ENCODE measurements at places on chromosomes 5 and 9.

DNA sequence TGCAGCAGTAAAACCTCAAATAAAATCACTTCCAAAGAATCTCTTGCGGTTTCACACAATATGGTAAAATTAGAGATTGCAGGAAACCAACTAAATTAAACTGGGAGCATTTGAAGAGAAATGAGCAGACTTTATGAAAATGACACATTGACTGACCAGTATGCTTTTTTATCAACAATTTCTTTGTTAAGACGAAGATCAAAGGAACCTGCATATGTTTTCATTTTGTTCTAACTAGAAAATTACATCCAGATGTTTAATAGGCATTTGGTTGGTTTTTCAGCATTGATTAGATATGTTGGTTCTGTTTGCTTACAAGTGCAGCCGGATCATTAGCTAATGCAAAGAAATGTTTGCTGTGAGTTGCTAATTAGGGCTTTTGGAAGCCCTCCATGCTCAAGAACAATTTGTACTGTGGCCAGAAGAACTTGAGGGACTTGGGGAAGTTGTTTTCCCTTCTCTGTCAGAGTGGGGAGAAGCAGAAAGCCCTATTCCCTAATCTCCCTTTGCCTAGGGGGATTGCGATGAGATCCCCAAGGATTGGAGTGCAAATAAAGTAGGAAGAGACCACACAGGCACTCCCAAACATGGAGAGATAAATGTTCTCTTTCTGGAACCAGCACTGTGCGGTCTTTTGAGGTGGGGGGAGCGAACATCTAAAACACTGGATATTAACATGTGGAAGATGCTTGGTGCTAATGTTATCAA lies 4.5 kb upstream of the TLE1 start:
- DNase-seq: no peak

DNA sequence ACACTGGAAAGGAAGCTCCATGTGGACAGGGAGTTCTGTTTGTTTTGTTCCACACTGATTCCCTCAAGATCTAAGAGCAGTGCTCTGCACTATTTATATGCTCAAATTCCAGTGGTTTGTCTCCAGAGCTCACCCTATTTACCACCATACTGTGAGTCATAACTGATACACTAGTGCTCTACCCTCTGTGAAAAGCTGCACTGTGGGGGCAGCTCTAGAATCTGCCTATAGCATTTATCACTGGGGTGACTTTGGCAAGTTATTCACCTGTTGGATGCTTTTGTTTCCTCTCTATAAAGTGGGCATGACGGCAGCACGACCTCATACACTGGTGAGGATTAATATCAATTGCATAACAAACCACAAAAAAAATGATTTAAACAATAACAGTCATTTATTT lies 307.8 kb downstream of the NR2F1-AS1 start:
- no peak for DNase-seq

DNA sequence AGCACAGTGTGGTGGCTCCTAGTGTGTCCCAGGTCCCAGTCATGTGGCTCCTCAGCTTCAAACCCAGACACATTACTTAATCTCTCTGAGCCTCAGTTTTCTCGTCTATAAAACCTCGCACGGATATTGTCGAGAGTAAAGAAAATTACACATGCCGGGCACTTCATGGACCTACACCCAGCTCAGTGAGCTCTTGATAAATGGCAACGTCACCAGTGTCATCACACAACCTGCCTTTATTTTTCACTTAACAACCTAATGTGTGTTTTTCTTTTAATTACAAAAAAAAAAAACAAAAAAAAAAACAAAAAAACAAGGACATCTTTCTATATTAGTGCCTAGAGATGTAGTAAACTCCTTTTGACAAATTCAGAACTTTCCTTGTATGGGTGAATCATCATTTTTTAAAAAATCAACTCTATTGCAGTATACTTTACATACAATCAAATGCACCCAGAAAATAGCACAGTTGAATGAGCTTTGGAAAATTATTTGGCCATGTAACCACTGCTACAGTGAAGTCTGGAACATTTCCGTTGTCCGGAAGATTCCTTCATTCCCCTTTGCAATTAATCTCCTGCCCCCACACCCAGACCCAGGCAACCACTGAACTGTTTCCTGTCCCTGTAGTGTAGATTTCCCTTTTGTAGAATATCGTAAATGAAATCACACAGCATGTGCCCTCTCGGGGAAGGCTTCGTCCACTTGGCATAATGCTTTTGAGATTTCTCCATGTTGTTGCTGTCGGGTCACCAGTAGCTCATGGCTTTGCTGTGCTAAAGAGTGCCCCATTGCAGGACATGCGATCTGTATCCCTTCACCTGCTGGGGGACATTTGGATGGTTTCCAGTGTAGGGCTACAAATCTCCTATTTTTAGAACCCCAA lies 100.4 kb upstream of the LARP1 start:
- DNase-seq: no peak

DNA sequence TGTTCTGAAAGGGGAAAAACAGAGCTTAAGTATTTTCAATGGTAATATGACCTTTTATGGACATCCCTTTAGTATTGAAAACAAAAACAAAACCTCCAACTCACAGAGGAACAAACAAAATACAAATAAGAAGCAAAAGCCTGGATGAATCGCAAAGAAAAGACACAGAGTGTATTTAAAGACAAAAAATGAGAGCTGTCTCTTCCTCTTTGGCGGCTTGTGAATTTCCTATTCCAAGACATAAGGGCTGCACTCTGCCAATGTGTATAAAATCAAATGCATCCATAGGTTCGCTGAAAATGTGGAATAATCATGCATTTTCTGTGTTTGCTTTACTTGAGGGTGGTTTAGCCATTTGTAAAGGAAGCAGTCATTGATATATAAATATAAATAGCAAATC lies 739.3 kb upstream of the ZNF608 start:
- no peak for DNase-seq

DNA sequence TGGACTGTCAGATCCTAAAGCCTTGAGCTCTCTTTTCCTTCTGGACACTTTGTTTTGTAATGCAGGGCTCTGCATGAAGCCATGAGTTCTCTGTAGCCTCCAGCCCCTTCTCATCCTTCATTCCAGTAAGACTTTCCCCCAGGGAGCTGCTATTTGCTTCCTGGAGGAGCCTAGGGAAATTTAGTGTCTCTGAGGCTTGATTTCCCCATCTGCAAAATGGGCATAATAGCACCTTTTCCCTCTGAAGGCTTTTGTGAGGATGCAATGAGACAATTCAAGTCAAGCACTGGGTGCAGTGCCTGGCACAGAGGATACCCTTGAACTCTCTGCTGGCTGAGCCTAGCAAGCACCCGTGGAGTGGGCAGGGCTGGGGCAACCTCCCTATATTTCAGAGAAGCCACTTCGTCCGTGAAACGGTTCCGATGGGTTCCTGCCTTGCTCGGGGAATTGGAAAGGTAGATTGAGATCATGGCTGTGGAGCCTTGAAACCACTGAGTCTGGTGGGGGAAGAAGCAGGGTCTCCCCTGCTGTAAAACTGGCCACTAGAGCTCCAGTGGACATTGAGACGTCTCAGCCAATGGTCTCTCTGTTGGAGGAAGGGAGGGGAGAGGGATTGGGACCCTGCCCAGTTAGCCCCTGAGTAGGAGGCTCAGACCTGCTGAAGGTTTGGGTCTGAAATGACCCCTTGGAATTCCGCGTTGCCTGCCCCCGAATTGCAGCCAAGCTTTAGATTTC lies 14.3 kb upstream of the DAB2IP start:
- DNase-seq: no peak

DNA sequence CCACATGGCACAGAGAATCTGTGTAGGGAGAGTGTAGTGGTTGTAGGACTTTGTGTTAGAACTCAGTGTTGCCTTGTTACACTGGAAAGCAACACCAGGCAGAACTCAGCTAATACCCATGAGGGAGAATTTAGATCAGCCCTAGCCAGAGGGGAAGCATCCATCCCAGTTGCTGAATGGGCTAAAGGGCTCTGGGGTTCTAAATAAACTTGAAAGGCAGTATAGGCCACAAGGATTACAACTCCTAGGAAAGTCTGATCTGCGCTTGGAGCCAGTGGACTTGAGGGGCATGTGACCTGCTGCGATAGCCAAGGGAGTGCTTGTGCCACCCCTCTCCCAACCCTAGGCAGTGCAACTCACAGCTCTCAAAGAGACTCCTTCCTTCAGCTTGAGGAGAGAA lies 26.9 kb downstream of the PTGS1 start:
- no peak for DNase-seq

DNA sequence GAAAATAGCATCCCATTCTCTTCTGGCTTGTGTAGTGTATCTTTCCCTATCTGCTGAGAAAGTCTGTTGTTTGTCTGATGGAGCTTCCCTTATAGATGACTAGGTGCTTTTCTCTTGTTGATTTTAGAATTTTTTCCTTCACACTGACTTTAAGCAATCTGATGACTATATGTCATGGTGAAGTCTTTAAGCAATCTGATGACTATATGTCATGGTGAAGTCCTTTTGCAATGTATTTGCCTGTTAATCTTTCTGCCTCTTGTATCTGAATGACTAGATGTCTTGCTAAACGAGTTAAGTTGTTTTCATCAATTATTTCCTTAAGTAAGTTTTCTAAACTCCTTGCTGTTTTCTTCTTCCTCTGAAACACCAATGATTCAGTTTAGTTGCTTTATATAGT lies 80.5 kb downstream of the RNF130 start:
- no peak for DNase-seq

- no peak for DNase-seq
Observed at GRCh38 chr5:5558638-5559527, 136.4 kb downstream of the ICE1 start.

- no peak for DNase-seq
Observed at GRCh38 chr9:98022447-98022846, 34.1 kb upstream of the NANS start.

All from T-helper 9 cell (primary cell).